ENCODE measurements at places on chromosomes 11 and 22.

GRCh38 chr22:30390974-30391691 lies 3.9 kb upstream of the RNF215 start:
- DNase-seq = peak; percentile 56

DNA sequence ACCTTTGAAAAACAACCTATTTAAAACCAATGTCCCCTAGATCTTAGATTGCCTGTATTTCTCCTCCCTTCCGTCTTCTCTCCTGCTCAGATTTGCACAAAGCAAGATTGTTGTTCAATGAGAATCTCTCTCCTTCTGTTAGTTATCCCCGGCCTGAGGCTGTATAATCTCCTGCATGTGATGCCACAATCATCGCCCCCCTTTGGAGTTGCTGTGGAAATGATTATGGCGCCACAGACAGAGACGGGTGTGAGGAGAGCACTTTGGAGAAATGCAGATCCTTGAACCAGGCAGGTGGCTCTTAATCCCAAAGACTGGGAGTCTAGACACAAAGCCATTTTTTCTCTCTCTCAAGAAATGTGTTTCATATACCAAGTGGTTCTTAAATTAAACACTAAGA lies 941.3 kb downstream of the OPCML start:
- no peak for DNase-seq

GRCh38 chr11:21415606-21416005 lies 746.2 kb downstream of the NELL1 start:
- no peak for DNase-seq

DNA sequence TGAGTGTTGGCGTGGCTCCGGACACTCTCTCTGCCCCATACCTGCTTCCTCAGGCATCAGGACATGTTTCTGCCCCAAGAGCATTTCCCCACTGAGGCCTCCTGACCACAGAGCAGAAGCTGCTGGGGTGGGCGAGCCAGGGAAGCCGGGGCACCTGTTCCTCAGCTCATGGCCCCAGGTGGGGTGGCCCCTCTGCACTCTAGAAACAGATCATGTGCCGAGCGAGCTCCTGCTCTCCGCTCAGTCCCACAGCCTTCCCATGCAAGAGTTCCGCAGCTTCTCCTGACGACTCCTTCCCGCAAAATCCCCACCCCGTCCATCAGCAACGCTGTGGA lies 22.4 kb upstream of the PANX2 start:
- no peak for DNase-seq

GRCh38 chr11:22703040-22703439 lies 36.6 kb downstream of the GAS2 start:
- DNase-seq = no peak
